RWPE2 (cell line): ENCODE measurements at places on chromosomes 4 and X.

GRCh38 chr4:147760695-147761094 is 28.8 kb downstream of the ARHGAP10 start:
- no peak for DNase-seq

DNA sequence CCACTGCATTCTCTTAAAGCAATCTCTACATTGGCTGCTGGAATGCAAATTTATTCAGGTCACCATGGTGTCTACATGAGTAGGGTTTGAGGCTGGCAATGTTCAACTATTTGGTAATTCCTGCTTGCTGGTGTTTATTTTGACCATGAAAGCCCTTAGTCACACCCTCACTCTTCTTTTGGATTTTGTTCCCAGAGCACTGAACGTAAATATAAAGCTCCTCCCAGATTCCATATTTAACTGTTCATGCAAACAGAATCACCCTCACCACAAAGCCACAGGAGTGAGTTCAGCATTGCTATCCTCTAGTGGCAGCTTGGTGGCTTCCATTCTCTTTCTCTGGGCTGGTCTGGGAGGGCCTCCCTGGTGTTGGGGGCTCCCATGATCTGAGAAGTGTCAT is 82.8 kb downstream of the LNX1 start:
- no peak for DNase-seq

DNA sequence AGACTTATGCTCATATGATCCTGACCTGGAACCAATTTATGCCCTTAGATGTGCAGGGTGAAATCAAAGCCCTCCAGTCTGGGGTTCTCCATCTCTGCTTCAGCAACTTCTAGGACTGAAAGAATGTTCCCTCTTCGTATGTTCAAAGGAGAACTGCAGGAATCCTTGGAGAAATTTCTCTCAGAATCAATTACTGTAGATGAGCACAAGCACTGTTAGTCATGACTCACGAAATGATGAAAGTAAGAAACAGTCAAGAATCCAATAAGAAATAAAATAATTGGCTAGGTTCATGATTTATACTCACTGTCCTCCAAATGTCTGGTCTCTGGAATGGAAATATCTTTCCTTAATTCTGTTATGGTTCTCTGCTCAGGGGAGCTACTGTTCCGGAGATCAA is 348.2 kb downstream of the PDGFC start:
- DNase-seq: no peak

DNA sequence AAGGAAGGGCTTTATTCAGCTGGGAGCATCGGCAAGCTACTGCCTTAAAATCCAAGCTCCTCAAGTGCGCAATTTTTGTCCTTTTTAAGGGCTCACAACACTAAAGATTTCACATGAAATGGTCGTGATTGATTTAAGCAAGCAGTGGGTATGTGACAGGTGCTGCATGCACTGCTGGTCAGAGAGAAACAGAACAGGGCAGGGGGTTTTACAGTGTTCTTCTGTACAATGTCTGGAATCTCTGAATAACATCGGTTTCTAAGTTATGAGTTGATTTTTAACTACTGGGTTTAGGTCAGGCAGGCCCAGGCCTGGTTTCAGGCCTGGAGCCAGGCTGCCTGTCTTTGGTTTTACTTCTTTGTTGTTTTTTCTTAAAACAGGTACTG is 6.0 kb downstream of the UGT2B17 start:
- DNase-seq: no peak

DNA sequence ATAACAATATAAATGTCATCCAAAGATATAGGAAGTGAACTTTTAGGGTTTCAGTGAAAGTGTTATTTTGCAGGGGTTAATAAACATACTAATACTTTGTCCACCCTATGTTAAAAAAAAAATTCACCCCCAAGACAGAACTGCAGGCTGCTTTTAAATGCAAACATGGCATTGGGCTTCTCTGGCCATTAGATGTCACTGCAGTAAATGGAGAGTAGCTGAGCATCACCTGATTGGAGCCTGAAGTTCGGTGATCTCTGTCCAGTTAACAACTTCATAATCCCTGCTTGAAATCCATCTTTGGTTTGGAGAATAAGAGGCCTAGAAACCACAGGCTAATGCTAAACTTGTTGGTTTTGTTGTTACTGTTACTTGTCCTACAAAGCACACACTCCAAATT is 18.7 kb downstream of the SLC25A43 start:
- no peak for DNase-seq

DNA sequence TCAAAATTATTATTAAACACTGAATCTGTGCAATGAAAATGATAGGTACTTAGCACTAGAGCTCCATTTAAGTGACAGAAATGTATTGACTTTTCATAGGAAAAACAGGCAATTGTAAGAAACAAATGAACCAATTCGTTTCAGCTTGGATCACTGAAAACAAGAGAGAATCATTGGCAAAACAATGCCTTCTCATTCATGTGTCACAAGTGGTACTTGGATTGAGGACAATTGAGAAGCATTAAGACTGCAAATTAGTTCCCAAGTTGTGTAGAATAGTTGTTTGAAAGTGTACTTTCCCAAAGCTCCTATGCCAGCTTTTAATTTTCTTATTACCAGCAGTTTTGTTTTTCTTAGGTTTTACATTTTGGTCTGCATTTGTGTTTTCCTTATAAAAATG is 20.6 kb downstream of the CNKSR2 start:
- no peak for DNase-seq

- DNase-seq: no peak
Observed at GRCh38 chr4:94758700-94759399, 1.1 kb downstream of the BMPR1B start.

DNA sequence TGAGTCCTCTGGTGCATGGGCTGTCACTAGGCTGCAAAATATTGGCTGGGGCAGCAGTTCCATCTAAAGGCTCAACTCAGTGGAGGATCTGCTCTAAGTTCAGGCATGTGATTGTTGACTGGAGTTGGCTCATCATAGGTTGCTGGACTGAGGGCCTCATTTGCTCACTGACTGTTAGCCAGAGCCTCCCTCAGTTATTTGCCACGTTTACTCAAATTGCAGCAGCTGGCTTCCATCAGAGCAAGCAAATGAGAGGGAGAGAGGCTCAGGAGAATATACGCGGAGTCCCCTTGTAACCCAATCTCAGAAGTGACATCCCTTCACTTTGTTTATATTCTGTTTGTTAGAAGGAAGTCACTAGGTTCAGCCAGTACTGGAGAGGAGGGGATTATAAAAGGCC is 54.1 kb downstream of the BMP3 start:
- no peak for DNase-seq

GRCh38 chrX:118975831-118976598 is 1.6 kb downstream of the LONRF3 start:
- no peak for DNase-seq

DNA sequence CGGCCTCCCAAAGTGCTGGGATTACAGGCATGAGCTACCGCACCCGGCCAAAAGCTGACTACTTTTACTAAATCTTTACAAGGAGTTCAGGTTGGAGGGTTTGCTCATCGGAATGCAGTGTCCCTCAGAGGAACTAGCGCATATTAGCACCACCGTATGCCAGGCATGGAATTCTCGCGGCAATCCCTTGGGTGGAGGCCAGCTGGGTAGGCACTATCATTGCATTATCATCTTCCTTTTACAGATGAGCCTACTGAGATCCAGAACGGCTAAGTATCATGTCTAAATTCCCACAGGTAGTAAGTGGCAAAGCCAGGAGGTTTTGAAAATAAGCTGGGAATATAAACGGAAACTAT is 6.1 kb upstream of the CXorf66 start:
- no peak for DNase-seq

- no peak for DNase-seq
Observed at GRCh38 chr4:1151541-1151940, 20.8 kb downstream of the SPON2 start.

GRCh38 chr4:119721878-119722277 is 93.3 kb upstream of the PDE5A start:
- DNase-seq: no peak

GRCh38 chr4:11548597-11549082 is 119.9 kb upstream of the HS3ST1 start:
- DNase-seq: no peak

GRCh38 chr4:125492957-125493356 is 178.2 kb downstream of the FAT4 start:
- DNase-seq: no peak

DNA sequence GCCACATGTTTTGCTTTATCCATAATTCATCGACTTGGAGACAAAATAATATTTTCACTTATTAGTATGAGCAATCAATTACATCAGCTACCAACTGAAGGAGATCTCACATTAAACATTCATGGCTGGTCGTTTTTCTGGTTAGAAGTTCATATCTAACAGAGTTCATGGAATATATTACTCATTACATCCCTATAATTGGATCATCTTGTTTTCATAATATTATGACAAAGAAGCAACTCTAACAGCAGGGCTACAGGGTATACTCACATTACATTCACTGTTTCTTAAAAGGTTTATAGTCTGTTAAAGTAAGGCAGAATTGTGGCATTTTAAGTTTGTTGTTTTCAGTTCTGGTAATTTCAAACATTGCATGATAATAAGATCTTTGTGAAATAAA is 33.0 kb downstream of the GSTCD start:
- DNase-seq: no peak

- no peak for DNase-seq
Observed at GRCh38 chrX:125319646-125320521, at the start of gene TEX13C. Gene TEX13C, plus strand, starts transcription at chrX:125319871. Its CDS starts 249 bp downstream, at chrX:125320120.
